ENCODE measurements at places on chromosomes 7 and 10.

DNA sequence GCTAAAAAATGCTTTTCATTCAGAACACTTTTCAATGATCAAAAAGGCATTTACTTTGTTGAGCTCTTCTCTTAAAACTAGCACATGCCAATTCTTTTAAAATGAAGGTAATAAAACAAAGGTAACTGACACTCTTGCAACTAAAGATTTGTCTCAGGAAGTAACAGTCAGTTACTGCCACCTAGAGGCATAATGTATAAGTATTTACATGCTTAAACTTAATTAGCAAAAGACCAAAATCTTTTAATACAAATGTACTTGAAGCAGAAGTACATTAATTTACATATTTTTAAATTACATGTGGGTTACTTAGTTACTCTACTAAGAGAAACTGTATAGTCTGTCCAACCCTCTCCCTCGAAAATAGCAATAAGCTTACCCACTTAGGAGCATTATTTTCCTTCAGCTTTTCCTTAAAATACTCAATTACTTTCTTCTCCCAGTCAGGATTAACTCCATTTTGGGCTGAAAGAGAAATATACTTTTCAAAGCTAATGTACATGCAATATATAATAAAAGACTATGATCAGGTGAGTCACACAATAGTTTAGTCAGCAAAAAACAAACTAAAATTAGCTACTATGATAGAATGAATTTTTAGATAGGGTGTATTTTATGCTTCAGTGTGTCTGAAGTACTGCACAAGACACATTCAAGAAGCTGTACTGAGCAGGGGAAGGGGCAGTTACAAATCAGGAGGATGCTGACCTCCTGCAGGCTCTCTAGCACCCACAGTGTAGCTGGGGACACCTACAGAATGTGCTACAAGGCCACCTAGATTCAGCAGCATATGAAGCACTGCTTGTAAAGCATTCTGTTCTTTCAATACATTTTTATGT lies 13.0 kb downstream of the MCMBP start:
- DNase-seq = peak; percentile 43

DNA sequence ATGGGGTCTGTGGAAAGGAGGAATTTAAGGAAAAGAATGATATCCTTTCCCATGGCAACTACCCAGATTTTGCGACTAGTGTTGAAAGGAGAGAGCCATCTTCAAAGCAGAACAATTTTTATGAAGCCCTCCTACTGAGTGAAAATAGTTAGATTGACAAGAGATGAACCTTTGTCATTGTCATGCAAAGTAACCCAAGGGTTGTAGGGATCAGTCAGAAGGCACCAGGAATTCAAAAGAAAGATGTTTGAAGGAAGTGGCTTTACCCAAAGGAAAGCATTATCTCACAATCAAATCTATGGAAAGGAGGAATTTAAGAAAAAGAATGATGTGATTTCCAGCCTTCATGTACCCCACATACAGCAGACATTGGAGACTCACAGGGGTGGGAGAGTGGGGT lies 544.4 kb downstream of the IPMK start:
- no peak for DNase-seq

DNA sequence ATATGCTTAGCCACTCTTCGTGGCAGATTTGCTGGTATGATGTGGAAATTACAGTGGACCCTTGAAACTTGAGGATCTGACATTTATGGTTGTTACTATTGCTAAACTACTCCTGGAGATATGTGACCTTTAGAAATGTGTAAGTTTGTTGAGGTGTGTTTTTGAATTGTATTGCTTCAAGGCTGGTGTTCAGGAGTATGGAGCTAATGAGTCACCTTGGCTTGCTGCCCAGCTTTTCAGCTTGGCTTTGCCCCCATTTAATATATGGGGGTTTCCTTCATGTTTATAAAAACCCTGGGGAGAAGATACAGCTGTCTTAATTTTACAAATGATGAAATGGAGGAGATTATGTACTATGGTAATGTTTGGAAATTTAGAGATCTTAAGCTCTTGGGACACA lies 11.6 kb downstream of the HBP1 start:
- peak; percentile 58 for DNase-seq

GRCh38 chr7:125966278-125967048 lies 1036.8 kb upstream of the POT1 start:
- DNase-seq = no peak

- DNase-seq = peak; percentile 11
Measured at GRCh38 chr7:114627231-114627630, 212.6 kb downstream of the FOXP2 start.

DNA sequence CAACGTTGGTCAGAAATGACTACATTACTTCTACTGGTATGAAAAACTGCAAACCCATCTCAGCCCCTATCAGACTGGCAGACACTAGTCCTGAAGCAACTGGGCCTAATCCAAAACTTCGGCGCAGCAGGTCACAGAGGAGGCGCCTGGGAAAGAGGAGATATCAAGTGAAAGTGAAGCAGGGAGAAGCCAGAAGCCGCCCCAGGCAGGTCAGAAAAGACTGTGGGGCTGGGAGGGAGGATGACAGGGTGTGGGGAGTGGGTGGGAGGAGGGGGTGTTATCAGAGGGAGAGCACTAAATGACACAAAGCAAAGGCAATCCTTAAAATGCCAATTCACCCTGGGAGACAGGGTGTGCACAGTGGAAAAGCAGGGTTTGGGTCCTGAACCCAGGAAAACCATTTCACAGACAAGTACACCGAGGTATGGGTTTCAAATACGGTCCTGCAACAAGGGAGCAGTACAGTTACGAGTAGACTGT lies 731 bp downstream of the CHCHD3 start:
- no peak for DNase-seq

GRCh38 chr7:36084485-36085091 lies 68.5 kb upstream of the EEPD1 start:
- DNase-seq = peak; percentile 50

- no peak for DNase-seq
Measured at GRCh38 chr10:1715821-1716220, 21.5 kb downstream of the ADARB2 start.

DNA sequence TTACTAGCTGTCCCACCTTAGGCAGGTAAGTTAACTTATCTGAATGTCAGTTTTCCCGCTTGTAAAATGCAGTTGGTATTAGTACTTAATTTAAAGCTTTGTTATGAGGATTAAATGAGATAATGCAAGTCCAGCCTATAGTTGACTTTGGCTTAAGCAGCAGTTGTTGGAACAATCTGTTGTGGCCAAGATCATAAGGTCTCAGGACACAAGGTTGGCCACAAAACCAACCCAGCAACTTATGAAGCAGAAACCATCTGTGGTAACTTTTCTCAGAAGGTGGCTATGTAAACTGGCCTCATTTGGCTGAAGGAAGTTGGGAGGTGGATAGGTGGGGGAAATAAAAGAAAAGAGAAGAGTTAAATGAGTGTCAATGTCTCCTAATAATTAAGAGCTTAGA lies 29.4 kb downstream of the ENTPD1 start:
- no peak for DNase-seq

DNA sequence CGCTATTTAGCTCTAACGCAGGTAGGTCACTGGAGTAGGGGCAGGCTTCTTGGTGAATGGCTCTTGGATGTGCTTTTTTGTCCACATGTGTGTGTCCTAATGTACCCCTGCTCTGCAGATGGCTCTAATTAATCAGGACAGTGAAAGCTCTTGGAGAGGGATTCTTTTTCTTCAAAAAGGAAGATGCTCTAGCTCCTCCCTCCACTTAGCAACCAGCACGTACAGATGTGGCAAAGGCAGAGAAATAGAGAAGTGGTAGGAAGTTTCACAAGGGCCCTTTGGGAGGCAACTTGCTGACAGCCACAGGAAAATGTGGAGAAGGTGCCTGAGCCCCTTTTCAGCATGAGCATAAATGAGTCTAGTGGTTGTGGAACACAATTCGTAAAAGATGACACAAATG lies 221.7 kb downstream of the PLXNA4 start:
- no peak for DNase-seq

- DNase-seq = peak; percentile 61
Measured at GRCh38 chr7:28179120-28180030, 1.2 kb downstream of the JAZF1 start.

GRCh38 chr10:809671-810350 lies 120.3 kb upstream of the DIP2C start:
- no peak for DNase-seq

- no peak for DNase-seq
Measured at GRCh38 chr10:78600121-78600665, 468.6 kb upstream of the ZMIZ1 start.

- DNase-seq = no peak
Measured at GRCh38 chr10:274866-275265, 139.6 kb downstream of the ZMYND11 start.
